Renal pelvis (tissue), 12 donors: ENCODE measurements at places on chromosomes 5 and 9. TPM values are rescaled to one million over a fixed set of nuclear protein-coding genes. Genes with fewer than 3 reads are reported as not detected.

DNA sequence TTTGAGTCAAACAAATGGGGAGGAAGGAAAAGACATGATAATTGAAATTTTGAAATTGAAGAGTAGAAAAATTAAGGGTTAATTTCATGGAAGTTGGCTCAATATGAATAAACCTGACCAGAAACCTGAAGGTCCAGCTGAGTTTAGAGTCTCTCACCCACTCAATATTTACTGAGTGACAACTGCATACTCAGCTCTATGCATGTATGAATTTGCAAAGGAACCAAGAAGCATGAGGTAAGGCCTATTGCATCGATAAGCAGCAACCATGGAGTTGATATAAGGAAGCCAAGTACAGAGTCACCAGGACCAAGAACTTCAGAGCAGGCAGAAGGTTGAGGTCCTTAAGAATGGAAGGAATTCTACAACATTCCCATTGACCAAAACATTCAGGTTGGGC, 163.4 kb downstream of the SEMA5A start:
- DNase-seq = no peak

- no peak for DNase-seq
Observed at GRCh38 chr5:129973716-129974426, 69.6 kb downstream of the CHSY3 start.

GRCh38 chr5:32753765-32754164, 42.6 kb downstream of the NPR3 start:
- no peak for DNase-seq

DNA sequence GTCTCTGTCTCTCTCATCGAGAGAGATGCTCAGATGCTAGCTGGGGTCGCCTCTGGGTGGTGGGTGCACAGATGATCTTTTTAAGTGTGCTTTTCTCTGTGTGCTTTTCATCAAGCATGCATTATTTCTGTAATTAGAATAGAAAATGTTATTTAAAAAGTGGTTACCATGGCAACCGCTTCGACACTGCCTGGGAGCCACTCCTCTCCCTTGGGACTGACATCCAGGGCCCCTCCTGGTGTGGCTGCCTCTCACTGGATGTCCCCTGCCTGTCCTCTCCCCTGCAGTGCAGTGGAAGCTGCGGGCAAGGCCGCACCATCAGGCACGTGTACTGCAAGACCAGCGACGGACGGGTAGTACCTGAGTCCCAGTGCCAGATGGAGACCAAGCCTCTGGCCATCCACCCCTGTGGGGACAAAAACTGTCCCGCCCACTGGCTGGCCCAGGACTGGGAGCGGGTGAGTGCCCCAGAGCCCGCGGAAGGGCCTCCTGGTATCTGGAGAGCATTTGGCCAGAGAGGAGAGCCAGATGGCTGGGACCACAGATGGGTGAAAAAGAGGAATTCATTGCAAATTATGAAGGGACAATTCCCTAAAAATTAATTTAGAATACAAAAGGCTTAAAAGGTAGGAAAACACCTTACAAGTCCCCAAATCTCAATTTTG, 34.7 kb downstream of the ADAMTSL2 start:
- DNase-seq = no peak

DNA sequence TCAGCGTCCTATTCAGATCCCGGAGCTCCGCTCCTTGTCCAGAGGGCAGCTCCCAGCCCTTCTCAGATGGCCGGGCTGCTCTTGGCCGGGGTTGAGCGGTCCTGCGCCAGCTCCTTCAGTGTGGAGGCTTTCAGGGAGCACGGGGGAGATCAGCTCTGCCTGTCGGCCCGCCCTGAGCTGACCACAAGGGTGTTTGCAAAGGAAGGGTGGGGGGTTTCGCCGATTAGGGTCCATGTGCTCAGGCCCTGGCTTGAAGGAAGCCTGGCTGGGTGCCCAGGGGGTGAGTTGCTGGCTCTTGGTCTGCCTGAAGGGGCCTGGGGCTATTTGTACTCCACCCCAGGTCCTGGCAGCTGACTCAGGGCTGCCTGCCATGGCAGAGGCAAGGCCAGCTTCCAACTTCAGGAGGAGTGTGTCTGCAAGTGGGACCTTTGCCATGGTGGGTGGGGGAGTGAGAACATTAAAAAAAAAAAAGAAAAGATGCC, 250.1 kb upstream of the KLF4 start:
- no peak for DNase-seq

DNA sequence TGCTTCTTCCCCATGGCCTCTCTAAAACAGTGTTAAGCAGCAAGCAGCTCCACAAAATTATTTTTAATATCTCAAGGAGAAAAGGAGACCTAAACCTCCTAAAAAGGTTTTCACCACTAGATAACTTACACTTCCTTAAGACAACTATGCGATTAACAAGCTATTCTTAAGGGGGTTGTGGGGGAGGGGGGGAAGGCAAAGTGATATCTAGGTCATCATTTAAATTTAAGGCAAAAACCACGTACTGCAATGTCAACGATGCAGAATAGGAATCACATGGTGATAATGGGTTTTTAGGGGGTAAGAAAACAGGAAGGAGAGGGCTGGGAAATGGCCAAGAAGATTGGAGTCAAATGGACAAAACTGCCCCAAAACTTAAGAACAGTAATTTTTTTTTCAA, 32.6 kb downstream of the CSNK1A1 start:
- no peak for DNase-seq

GRCh38 chr5:39452846-39453245, 28.1 kb upstream of the DAB2 start:
- DNase-seq = no peak

DNA sequence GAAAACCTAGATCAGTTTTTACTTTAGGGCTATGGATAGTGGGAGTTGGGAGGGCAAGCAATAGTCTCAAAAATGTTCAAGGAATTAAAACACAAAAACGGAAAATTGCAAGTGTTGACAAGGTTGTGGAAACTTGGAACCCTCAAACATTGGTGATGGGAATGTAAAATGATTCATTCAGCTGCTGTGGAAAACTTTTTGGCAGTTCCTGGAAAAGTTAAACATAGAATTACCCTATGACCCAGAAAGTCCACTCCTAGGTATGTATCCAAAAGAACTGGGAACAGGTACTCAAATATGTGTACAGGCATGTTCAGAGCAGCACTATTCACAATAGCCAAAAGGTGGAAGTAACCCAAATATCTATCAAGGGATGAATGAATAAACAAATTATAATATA, 1.2 kb upstream of the MSANTD3 start:
- no peak for DNase-seq

- DNase-seq = no peak
Observed at GRCh38 chr5:143041972-143042770, 272.0 kb downstream of the ARHGAP26 start.

DNA sequence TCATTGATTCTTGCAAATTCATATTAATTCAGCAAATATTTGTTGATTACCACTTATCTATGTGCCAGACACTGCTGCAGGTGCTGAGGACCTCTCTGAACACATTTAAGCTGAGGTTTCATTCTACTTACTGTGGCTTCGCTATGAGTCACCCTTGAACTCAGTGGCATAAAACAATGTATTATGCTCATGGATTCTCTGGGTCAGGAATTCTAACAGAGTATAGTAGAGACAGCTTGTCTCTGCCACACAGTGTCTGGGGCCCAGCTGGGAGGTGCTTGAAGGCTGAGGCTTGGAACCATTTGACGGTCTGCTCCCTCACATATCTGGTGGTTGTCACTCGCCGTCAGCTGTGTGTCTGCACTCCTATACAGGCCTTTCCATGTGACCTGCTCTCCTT, 124.3 kb upstream of the NR3C1 start:
- DNase-seq = no peak

GRCh38 chr9:106621313-106622163, 241.4 kb upstream of the ZNF462 start:
- DNase-seq = no peak

DNA sequence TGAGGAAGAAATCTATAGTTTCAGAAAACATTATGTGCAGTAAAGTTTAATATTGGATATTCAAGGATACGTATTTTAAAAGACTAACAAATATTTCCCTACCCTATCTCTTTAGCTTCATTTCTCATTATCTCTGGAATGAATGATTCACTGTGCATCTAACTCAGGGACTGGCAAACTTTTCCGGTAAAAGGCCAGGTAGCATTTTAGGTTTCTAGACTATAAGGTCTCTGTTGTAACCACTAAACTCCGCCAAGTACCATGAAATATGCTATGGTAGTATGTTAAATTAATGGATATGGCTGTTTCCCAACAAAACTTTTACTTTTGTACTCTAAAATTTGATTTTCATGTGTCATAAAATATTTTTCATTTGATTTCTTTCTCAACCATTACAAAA, 13.2 kb downstream of the FEM1C start:
- no peak for DNase-seq

Gene IFNB1
- polyA plus RNA-seq = not detected

Gene TAF11L12
- not detected for polyA plus RNA-seq

Gene MARVELD2
- polyA plus RNA-seq = 25.1 TPM

Gene TSSK1B
- 0.16 TPM for polyA plus RNA-seq

Gene SLC25A2
- not detected for polyA plus RNA-seq

Gene SHISAL2B
- polyA plus RNA-seq = not detected

Gene CEL
- 4.0 TPM for polyA plus RNA-seq

Gene AGXT2
- polyA plus RNA-seq = 55.8 TPM
